ENCODE measurements at places on chromosomes 4 and X. TPM values are rescaled to one million over a fixed set of nuclear protein-coding genes. Genes with fewer than 3 reads are reported as not detected.

The NLGN3 gene
- total RNA-seq = 5.1 TPM

- no peak overlapping the region for H3K27ac ChIP-seq
- no peak for DNase-seq
- no peaks in the 10 kb centered on the region for H3K27me3 ChIP-seq
- H3K36me3 ChIP-seq = no peaks in the 10 kb centered on the region
- no peak overlapping the region for H3K4me3 ChIP-seq
These were observed 39.4 kb downstream of the MGST2 start for GRCh38 chr4:139704915-139705485.

The EVC2 gene
- 5.6 TPM for total RNA-seq

The NAP1L3 gene
- total RNA-seq = 5.4 TPM

The TEX13C gene
- total RNA-seq = not detected

The NSUN7 gene
- total RNA-seq = not detected

GRCh38 chr4:127045861-127046260 lies 586.9 kb upstream of the INTU start:
- no peaks in the 10 kb centered on the region for H3K27me3 ChIP-seq
- H3K4me1 ChIP-seq = no peaks in the 10 kb centered on the region
- no peaks in the 10 kb centered on the region for H3K36me3 ChIP-seq

- H3K4me3 ChIP-seq = no peak overlapping the region
- H3K36me3 ChIP-seq = no peaks in the 10 kb centered on the region
- H3K4me1 ChIP-seq = no peaks in the 10 kb centered on the region
- H3K27me3 ChIP-seq = no peaks in the 10 kb centered on the region
- no peak overlapping the region for H3K27ac ChIP-seq
These were observed 68.7 kb downstream of the MCF2 start for GRCh38 chrX:139639253-139639652.

The PCDH19 gene
- 4.2 TPM for total RNA-seq

GRCh38 chr4:137375111-137375850 lies 157.0 kb downstream of the PCDH18 start:
- H3K4me3 ChIP-seq = no peak overlapping the region
- H3K27me3 ChIP-seq = no peaks in the 10 kb centered on the region
- no peaks in the 10 kb centered on the region for H3K36me3 ChIP-seq
- no peak for DNase-seq

DNA sequence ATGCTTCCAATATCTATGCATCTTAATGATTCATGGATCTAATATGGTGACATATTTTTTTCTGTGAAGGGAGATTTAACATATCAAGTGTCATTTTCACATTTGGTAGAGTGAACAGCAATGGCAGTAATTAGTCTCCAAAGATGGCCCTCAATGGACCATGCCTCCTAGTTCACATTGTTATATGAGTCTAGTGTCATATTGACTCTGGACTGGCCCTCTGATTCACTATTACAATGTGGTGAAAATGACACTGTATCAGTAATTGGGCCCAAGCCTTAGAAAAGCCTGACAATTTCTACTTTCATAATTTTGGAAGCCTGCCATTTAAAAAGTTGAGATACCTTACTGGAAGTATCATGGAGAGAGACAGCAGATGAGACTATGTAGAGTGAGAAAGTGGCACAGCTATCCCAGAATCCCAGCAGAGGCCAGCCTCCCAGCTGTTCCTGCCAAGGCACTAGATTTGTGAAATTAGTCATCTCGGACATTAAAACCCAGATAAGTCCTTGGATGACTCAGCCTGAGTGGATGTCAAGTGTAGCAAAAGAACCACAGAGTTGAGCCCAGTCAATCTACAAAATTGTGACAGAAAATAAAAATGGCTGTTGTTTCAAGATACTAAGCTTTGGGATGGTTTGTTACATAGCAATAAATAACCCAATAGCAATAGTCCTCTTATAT lies 68.4 kb downstream of the ARHGEF38 start:
- H3K27ac ChIP-seq = no peak overlapping the region
- H3K4me3 ChIP-seq = no peak overlapping the region
- no peaks in the 10 kb centered on the region for H3K4me1 ChIP-seq
- H3K27me3 ChIP-seq = no peaks in the 10 kb centered on the region
- no peaks in the 10 kb centered on the region for H3K36me3 ChIP-seq
- no peak for DNase-seq

DNA sequence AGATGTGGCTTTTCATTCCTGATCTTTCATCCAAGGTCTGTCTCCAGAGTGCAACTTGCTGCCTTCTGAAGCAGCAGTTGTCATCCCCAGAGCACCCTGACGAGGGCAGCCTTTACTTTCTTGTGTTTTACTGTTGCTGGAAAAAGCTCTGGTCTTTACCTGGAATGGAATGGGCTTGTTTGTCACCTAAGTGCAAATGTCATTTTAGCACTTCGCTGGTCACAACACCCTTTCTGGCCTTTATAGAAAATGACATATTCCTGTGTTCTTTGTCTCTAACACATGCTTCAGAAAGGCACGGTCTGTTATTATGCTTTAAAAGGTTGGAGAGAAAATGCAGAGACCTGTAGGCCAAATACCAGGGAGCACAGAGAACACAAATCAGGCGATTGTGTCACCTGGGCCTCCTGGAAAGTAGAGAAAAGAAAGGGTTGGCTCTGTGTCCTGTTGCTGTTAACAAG lies 332.7 kb upstream of the IGFBP7 start:
- H3K27me3 ChIP-seq = no peaks in the 10 kb centered on the region
- H3K27ac ChIP-seq = no peak overlapping the region
- no peaks in the 10 kb centered on the region for H3K36me3 ChIP-seq
- H3K4me3 ChIP-seq = no peak overlapping the region
- no peaks in the 10 kb centered on the region for H3K4me1 ChIP-seq

DNA sequence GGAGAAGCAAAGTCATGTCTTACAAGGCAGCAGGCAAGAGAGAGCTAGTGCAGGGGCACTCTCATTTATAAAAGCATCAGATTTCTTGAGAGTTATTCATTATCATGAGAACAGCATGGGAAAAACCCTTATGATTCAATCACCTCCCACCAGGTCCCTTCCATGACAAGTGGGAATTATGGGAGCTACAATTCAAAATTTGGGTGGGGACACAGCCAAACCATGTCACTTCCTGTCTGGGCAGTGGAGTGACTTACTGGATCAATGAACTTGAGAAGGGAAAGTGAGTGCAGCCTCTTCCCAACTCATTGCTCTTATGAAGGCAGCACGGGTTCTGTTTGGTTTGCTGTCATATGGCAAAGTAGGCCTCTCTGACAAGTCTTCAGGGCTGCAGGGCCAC lies 261.8 kb upstream of the TAPT1 start:
- no peak overlapping the region for H3K27ac ChIP-seq
- DNase-seq = no peak
- H3K4me3 ChIP-seq = no peak overlapping the region
- H3K27me3 ChIP-seq = no peaks in the 10 kb centered on the region
- H3K4me1 ChIP-seq = no peaks in the 10 kb centered on the region
- no peaks in the 10 kb centered on the region for H3K36me3 ChIP-seq

GRCh38 chr4:158670975-158671664 lies 567 bp downstream of the C4orf46 start:
- peak; percentile 40 for DNase-seq
- H3K36me3 ChIP-seq = no peaks in the 10 kb centered on the region
- peak overlapping the region; percentile 94 for H3K4me3 ChIP-seq

GRCh38 chrX:115940888-115941332 lies 229.6 kb upstream of the AGTR2 start:
- no peak overlapping the region for H3K4me3 ChIP-seq
- H3K27ac ChIP-seq = no peak overlapping the region
- no peaks in the 10 kb centered on the region for H3K27me3 ChIP-seq
- no peaks in the 10 kb centered on the region for H3K4me1 ChIP-seq
- no peaks in the 10 kb centered on the region for H3K36me3 ChIP-seq

GRCh38 chr4:114028071-114028470 lies 48.6 kb upstream of the ARSJ start:
- no peaks in the 10 kb centered on the region for H3K36me3 ChIP-seq
- no peak overlapping the region for H3K27ac ChIP-seq
- no peaks in the 10 kb centered on the region for H3K4me1 ChIP-seq
- no peaks in the 10 kb centered on the region for H3K27me3 ChIP-seq
- no peak overlapping the region for H3K4me3 ChIP-seq

The UGT2B7 gene
- 22.2 TPM for total RNA-seq

DNA sequence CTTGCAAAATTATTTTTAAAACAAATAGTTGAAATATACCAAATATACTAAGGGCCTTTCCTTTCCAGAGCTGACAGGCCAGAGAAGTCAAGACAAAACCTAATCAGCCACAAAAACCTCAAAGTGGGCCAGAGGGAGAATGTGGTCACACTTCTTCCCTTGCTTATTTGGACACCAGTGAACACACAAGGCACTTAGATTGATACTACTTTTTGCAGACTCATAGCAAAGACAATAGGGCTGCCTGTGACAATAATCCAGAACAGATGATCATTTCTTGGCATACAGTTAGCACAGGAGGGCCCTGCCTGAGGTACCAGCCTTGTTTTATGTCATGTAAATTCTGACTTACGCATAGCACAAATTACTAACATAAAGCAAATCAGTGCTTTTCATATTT lies 215.7 kb upstream of the NEIL3 start:
- no peak for DNase-seq
- H3K4me3 ChIP-seq = no peak overlapping the region
- H3K27ac ChIP-seq = no peak overlapping the region
- H3K27me3 ChIP-seq = no peaks in the 10 kb centered on the region

- H3K4me1 ChIP-seq = no peaks in the 10 kb centered on the region
- no peak overlapping the region for H3K4me3 ChIP-seq
- H3K36me3 ChIP-seq = no peaks in the 10 kb centered on the region
These were observed 105.6 kb downstream of the APOOL start for GRCh38 chrX:85109235-85109634.

DNA sequence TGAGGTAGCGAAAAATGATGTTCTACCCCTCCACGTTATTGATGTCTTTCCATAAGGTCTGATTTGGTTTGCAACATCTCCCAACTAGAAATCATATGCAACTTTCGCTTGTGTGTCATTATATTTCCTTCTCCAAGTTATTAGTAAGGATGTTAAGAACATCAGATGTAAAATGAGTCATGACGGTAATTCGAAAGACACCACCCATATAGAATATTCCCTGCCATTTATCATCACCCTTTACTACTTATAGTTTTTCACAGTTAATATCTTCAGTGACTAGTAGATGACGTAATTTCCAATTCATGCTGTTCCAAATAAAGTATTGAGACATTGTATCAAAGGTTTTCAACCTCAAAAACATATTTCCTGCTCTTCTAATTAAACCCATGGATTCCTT lies 146.7 kb upstream of the MAP3K15 start:
- H3K27me3 ChIP-seq = no peaks in the 10 kb centered on the region
- DNase-seq = no peak
- no peak overlapping the region for H3K27ac ChIP-seq

All from uterus (tissue), 4 donors.